ENCODE measurements at places on chromosomes 5 and 9.

DNA sequence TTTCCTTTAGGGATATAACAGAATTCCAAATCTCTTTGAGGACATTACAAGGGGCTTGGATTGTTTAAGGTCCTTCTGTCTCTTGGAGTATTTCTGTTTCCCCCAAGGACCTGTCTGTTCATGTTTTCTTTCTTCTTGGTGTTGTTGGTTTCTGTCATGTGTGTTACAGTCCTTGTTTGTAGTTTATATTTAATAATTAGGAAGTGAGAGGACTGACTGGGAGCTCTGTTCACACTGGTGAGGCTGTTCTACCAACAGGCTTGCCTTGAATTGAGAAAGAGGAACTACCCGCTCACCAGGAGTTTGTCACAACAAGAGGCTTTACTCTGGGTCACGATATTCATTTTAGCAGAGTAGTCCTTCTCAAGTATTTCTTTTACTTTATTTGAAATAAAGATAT lies 119.2 kb upstream of the SV2C start:
- DNase-seq: no peak

DNA sequence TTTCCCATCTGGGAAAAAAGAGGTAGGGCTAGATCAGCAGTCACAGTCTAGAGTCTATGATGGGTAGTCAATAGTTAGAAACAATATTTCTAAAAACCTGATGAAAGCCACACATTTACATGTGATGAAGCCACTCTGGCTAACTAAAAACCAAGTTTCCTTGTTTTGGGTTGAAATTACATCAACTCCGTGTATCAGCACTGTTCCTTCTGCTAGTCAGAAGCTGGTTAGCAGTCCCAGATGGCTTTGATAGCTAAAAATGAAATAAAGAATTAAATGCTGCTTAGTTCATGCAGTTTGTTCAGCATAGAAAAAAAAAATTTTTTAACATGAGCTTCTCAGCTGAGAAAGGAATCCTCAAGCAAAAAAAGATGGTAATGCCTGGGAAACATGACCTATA lies 136.7 kb downstream of the FAM114A2 start:
- DNase-seq: no peak

- DNase-seq: no peak
Observed at GRCh38 chr9:96135076-96135752, 166.8 kb downstream of the HSD17B3 start.

DNA sequence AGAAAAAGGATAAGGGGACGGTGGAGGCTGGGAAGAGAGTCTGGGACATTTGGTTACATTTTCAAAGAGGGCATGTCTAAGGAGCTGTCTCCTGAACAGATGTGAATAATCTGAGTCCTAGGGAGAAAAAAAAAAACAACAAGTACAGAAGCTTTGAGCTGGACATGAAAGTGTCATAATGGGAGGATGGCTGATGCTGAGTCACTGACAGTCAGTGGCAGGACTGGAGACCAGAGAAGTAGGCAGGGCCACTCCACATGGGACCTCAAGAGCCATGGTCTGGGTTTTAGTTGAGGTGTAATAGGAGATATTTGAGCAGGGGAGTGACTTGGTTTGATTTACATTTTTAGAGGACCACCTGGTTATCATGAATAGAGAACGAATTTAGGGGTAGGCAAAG lies 70.6 kb downstream of the DPYSL3 start:
- no peak for DNase-seq

- DNase-seq: no peak
Observed at GRCh38 chr9:137606734-137607138, 1.2 kb downstream of the ARRDC1 start.

DNA sequence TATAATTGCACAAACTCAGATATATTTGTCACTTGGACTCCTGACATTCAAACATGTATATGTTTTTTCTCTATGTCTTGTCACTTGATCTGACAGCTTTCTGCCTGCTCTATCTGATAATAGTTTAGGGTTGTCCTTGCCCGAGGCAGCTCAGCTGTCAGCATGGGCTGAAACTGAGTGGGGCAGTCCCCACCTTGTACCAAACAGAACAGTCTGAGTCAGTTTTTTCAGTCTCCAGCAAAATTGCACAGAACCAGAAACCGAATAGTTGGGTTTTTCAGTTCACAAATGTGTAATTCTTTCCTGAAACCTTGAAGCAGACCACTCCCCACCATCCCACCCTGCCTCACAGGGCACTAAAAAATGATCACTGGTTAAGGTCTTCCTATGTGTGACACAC lies 9.5 kb upstream of the HAND1 start:
- DNase-seq: no peak

GRCh38 chr5:130985776-130986175 lies 179.3 kb downstream of the HINT1 start:
- DNase-seq: no peak

DNA sequence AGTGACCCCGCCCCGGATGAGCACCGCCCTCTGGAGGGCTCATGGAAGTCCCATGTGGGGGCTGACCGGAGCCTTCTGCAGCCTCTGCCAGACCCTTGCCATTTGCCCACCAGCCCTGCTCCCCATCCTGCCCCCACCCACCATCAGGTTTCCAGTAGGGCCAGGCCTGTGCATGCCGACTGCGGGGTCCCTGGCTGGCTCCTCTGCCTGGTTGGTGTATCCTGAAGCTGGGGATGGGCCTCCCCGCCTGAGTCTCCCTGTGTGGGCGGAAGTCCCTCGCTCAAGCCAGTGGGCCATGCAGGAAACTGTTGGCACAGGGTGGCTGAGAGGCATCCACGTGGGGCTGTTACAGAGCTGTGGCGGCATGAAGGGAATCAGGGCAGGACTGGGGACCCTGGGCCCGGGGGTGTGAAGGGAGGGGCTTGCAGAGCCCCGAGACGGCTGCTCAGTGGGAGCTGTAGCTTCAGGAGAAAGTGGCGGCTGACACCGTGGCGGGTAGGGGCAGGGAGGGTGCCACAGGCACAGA lies 88.7 kb downstream of the RXRA start:
- no peak for DNase-seq

- no peak for DNase-seq
Observed at GRCh38 chr5:160380041-160380440, 9.6 kb upstream of the C1QTNF2 start.

DNA sequence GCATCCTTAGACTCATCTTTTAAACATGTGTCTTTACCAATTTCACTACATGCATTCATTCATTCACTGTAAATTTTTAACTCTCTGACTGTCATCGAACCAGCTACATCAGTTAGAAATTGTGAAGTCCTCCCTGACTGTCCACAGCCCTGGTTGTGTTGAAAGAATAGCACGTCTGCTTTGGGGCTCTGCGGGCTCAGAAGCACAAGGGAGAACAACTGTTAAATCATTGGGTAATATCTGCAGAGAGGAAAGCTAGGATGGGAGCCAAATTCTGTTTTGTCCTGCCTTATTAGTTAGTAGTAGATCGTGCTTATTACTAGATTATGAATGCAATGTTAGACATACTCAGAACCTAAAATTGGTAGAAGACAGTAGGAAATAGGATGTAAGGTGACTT lies 26.3 kb upstream of the FAM120AOS start:
- no peak for DNase-seq

DNA sequence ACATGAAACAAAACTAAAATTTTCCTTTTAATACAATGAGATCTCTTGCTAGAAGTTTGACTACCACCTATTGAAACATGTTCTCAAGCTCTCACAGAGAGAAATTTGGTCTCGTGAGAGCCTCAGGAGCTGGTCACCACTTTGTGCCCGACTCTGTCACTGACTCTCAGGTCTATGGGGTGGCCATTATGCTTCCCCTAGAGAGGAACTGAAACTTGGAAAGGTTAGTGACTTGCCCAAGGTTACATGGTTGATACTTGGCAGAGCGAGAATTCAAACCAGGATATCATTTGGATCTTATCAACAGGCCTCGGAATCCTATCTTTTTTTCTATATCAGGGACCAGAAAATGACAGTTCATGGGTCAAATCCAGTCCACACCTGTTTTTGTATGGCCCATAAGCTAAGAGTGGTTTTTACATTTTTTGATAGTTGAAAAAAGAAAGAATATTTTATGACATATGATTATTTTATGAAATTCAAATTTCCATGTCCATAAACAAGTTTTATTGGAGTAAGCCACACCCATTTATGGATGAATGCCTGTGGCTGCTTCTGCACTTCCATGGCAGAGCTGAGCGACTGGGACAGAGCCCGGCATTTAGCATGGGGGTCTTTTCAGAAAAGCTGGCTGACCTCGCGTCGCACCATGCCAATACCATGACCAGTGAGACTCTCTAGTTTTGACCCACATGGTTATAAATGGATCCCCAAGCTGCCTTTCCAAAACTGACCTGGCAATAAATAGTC lies 44.8 kb upstream of the EQTN start:
- no peak for DNase-seq

GRCh38 chr5:175642998-175643397 lies 14.9 kb upstream of the HRH2 start:
- no peak for DNase-seq

GRCh38 chr5:103402851-103403250 lies 144.3 kb downstream of the MACIR start:
- DNase-seq: no peak

DNA sequence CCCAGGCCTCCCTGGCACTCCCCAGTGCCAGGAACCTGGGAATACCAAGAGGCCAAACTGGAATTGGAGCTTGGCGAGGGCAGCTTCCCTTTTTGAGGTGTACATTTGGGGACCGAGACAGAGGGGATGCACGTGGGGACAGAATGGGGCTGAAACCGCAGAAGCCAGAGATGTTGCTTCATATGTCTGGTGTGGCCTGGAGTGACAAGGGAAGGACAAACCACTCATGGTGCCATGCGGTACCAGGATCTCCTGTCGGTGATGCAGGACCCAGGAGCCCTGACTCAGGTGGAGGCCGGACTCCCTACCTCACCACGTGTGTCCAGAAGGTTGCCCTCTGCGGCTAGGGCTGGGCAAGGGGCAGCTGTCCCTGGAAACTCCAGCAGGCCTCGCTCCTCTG lies 4.0 kb upstream of the CSF2 start:
- no peak for DNase-seq

GRCh38 chr9:92627651-92628050 lies 42.3 kb downstream of the IPPK start:
- DNase-seq: no peak

- DNase-seq: no peak
Observed at GRCh38 chr9:94802793-94803192, 76.3 kb downstream of the AOPEP start.

DNA sequence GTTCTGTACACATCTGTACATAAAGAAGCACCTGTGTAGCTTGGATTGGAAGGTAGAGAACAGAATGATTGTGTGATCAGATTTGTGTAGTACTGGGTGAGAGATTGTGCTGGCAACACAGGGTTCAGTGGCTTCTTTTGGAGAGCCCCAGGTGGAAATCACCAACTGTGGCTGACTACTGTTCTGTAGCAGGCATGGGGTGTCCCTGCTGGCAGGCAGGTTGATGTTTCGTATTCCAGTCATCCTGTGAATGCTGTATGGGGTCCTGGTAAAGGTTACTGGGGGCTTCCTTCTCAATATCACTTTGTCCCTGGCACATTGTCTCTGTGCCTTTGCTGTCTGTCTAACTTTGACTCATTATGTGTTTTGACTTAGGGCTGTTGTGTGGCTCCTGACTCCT lies 5.3 kb downstream of the ASPN start:
- no peak for DNase-seq

DNA sequence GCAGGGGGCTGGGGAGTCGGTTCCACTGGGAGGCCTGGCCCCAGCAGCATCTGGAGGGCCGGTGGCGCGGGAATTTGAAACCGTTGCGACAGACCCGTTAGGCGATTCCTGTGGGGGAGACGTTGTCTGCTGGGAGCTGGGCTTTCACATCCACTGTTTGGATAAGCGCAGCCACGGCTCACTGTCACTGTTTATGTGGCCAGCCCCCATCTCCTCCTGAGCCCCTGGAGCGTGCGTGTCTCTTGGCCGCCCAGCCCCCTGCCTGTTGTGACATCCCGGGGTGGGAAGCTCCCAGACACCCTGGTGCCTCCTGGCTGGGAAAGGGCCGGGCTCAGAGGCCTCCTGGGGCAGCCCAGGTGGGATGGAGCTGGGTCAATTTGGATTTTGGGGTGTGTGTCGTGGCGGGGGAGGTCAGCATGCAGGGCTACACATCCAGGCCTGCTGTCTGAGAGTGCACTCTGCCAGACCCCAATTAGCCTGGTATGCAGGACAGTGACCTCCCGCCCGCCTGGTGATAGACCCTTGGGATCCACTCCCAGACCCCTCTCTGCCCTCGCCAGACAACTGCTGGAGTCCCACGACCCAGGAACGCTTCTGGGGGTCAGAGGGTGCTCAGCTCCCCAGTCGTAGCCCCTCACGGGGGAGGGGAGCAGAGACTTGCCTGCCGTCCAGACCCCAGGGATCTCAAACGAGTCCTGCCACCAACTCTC lies 62.0 kb upstream of the RNU6ATAC start:
- no peak for DNase-seq

DNA sequence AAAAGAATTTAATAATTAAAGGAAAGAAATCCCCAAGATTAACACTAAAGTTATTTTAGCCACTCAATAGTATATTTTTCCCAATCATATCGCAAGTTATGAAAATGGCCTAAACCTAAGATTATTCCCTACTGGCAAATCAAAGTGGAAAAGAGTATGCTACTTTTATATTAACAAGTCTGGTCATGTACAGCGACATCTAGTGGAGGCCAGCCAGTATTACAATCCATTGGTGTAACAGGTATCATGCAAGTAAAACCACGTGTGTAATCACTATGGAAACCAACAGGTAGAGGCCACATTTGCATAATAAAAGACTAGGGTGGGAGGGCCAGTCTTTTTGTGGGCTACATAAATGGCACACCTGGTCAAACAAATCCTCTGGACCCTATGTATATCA lies 976.4 kb upstream of the CDH9 start:
- no peak for DNase-seq

- no peak for DNase-seq
Observed at GRCh38 chr5:41403846-41404245, 106.6 kb downstream of the PLCXD3 start.

DNA sequence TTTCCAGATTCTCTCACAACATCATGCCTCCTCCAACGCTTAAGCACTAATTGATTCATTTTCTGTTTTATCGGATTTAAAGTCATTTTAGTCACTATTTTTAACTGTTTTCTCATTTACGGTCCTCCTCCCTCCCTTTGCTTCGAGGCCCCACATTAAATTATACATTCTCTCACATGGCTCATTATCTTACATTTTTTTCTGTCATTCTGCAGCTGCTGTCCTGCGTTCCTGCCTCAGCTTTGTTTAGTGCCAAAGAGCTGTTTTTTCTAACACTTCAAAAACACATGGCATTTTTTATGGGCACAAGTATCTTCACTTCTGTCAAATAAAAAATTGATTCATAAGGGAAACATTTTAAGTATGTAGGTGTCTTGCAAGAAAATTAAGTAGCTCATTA lies 130.1 kb upstream of the FST start:
- DNase-seq: no peak

DNA sequence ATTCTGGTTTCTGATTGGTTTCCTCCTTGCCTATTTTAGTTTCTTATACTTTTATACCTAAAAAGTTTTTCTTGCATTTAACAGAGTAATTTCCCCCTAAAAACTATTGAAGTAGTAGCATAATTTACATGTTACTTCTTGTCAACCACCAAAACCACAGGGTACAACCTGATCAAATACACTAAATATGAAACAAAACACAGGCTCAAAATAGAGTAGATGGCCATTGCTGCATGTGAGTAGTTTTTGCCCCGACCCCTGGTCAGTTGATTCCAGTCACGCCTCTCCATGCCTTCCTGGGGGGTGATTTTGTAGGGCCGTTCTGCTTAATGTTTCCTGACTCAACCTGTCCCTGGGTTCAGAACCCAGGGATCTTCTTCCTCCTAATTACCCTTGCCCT lies 101.8 kb downstream of the TLE4 start:
- no peak for DNase-seq
